ENCODE measurements at places on chromosomes 12 and 14.

DNA sequence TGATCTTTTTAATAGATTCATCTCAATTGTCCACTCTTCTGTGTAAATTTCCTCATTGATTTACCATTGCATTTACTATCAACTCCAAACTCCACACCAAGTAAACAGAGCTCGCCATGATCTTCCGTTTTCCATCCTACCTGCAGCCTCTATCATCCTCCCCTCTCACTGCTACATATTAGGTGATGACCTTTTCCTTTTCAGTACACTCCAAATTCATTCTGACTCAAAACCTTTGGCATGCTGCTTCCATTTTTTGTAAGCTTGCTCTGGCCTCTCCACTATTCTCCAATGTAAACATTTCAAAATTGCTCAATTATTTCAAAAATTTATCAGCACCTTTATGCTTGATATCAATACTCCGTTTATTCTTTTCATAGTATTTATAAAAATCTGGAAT lies 40.2 kb upstream of the PZP start:
- DNase-seq: no peak

- no peak for DNase-seq
Measured at GRCh38 chr12:64566122-64566521, 44.2 kb upstream of the RASSF3 start.

DNA sequence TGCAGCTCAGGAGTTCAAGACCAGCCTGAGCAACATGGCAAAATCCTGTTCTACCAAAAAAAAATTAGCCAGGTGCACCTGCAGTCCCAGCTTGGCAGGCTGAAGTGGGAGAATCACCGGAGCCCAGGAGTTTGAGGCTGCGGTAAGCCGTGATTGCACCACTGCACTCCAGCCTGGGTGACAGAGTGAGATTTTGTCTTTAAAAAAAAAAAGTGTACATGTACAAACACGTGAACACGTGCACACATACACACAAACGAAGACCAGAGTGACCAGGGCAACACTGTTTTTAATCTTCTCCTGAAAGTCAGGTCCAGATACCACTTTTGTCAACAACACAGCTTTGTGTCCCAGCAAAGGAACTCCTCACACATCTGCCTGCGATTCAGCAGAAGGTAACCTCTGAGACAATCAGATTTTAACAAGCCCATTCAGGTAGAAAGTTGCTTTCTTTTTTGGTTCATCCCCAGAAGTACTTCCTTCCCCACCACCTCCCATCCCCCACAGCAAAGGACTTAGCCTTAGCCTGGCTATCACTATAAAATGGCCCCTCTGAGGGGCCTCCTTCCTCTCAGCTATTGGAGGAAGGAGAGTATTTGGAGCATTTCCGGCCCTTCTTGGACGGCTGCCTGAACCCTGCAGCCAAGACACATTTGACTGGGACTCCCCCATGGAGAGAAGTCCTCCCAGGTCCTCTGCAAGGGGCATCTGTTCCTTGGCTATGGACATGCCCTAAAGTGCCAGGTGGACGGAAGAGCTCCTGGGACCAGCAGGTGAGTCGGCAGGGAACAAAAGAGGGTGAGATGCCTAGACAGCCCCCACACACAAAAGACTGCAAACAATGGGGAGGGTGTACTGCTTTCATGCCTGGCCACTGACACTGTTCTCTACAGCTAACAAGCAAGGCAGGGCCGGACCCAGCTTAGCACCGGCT lies 9.8 kb downstream of the CTDSP2 start:
- DNase-seq: no peak

DNA sequence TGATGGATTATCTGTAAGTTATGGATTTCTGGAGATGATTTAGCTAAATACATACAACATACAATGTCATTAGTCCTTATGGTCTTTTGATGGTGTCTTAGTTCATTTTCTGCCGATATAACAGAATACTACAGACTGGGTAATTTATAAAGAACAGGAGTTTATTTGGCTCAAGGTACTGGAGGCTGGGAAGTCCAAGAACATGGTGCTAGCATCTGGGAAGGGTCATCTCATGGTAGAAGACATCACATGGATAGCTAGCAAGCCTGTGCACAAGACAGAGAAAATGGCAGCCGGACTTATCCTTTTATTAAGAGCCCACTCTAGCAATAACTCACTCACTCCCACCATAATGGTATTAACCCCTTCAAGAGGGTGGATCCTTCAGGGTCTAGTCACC lies 24.2 kb downstream of the KLHL28 start:
- no peak for DNase-seq

DNA sequence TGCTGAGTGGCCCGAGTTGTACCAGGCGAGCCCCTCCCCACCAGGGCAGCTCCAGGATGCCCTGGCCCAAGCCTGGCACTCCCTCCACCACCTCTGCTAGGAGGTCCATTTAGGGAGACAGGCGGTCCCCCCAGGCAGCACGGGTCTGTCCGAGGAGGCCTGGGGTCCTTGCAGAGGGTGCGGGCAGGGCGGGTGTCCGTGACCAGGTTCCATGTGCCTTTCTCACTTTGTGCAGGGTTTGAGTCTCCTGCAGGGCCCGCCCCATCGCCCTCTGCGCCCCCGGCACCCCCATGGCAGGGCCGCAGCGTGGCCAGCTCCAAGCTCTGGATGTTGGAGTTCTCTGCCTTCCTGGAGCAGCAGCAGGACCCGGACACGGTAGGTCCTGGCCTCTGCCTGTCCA lies 56.8 kb upstream of the TSPAN9 start:
- no peak for DNase-seq

GRCh38 chr12:88932457-88932856 lies 352.2 kb upstream of the KITLG start:
- DNase-seq: no peak
